WTC11 (cell line): ENCODE measurements at places on chromosomes 2 and 18. TPM values are rescaled to one million over a fixed set of nuclear protein-coding genes. Genes with fewer than 3 reads are reported as not detected.

The ADRA2B gene
- total RNA-seq, result 4.7 to 6.3 TPM (median 5.8 TPM) in 3 replicates

The ALPG gene
- total RNA-seq, result 0.94 to 1.3 TPM (median 1.2 TPM) in 3 replicates

The ANO7 gene
- total RNA-seq, result 8.0 to 8.8 TPM (median 8.6 TPM) in 3 replicates

The ORMDL1 gene
- total RNA-seq, result 38.4 to 40.1 TPM (median 39.9 TPM) in 3 replicates

The HOXD4 gene
- total RNA-seq, result not detected in 3 replicates

The SP140 gene
- 0.16 to 0.66 TPM (median 0.37 TPM) in 3 replicates for total RNA-seq

The CRYBA2 gene
- not detected in 3 replicates for total RNA-seq

The AQP12A gene
- total RNA-seq, result not detected in 3 replicates
